Fibroblast of skin of left biceps (primary cell): ENCODE measurements at places on chromosomes 7 and 10.
A peak's percentile ranks its signal among the peaks of the same experiment; 100 is the strongest.

GRCh38 chr10:128277267-128277840 is 151.1 kb upstream of the MKI67 start:
- DNase-seq = no peak

- no peak for DNase-seq
Measured at GRCh38 chr10:107072028-107072427, 92.5 kb downstream of the SORCS1 start.

DNA sequence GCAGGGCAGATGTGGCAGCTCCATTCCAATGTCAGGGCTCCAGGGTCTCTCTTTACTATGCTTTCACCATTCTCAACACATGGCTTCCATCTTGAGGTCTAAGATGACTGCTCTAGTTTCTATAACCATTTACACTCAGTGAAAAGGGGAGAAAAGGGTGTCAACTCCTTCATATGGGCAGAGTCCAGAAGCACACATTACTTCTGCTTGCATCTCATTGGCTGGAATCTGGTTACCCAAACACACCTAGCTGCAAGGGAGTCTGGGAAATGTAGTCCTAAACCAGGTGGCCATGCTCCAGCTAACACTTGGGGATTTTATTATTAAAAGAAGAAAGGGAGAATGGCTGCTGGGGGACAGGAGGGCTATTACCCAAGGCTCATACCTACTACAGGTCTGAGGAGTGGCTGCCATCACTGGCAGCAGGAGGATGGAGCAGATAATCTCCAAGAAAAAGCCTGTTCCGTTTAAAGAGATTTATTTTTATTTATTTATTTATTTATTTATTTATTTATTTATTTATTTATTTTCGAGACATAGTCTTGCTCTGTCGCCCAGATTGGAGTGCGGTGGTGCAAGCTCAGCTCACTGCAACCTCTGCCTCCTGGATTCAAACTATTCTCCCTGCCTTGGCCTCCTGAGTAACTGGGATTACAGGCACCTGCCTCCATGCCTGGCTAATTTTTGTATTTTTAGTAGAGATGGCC is 29.1 kb upstream of the LBX1 start:
- DNase-seq = no peak

DNA sequence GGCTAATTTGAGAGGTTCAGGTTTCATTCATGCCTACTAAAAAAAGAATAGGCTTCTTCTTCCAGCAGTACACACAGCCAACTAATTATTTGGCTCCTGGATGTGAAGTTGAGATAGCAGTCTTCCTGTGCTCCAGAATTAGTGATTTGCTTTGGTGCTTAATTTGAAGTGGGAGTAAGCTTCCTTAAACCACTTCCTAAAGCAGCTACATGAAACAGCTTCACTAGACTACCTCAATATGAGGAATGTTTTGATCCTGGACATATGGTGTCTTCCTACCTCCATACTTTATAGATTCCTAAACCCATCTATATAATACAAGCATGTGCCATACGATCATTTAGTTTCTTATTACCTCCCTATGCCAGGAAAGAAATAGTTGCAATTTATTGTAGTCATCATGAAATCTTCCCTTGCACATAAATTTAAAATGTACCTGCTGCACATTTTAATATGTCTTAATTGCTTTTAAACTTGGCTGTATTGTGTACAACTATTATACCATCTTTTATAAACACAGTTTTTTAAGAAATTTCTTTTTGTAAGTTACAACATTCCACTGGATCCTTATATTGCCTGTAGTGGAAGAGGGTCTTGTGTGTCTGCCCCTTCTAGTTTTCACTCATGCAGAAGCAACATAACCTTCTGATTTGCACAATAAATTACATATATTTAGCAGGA is 8.6 kb downstream of the VIM start:
- no peak for DNase-seq

- no peak for DNase-seq
Measured at GRCh38 chr7:46360296-46360695, 439.2 kb upstream of the IGFBP3 start.

GRCh38 chr10:21525367-21526187 is at the start of gene SKIDA1:
SKIDA1 (minus strand) TSS chr10:21525682; CDS start chr10:21517822, 7,860 bp downstream.
- DNase-seq = peak; percentile 91

GRCh38 chr10:31962826-31963588 is 34.4 kb upstream of the ARHGAP12 start:
- no peak for DNase-seq

DNA sequence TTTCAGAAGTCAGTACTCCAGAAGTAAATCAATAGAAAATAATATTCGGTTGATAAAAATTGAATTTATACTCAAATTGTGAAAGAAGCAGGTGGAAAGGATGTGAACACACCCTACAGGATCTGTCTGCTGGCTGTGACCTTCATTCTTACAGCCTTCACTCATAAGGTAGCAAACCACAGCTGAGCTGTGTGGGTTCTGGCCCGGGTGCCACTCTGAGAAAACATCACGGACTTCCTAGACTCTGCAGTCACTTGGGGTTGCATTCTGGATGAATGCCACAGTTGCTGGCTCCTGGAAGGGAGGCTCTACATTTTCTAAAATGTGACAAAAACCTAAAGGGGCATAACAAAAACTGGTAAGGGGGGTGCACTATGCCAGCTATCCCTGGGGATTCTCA is 36.0 kb upstream of the ABLIM1 start:
- no peak for DNase-seq

DNA sequence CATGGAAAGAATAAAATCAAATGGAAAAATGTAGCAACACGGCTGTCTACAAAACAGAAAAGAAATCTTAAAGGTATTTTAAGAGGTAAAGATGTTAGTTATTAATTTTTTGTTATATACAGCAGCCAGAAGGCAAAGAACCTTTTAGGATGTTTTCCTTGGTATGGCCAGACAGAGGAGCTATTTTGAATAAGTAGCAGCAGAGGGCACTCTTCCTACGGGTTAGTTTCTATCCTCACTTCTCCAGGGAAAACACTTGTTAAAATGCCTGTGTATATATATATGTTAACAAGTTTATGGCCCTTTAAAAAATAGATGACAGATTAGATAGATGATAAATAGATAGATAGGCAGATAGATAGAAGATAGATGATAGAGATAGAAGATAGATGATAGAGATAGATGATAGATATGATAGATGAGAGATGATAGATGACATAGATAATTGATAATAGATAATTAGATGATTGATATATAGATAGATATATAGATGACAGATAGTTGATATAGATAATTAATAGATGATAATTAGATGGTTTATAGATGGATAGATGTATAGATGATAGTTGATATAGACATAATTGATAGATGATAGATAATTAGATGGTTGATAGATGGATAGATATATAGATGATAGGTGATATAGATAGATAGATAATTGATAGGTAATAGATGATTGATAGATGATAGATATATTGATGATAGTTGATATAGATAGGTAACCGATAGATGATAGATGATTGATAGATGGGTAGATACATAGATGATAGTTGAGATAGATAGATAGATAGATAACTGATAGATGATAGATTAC is 57.8 kb upstream of the WIPF3 start:
- DNase-seq = peak; percentile 6

DNA sequence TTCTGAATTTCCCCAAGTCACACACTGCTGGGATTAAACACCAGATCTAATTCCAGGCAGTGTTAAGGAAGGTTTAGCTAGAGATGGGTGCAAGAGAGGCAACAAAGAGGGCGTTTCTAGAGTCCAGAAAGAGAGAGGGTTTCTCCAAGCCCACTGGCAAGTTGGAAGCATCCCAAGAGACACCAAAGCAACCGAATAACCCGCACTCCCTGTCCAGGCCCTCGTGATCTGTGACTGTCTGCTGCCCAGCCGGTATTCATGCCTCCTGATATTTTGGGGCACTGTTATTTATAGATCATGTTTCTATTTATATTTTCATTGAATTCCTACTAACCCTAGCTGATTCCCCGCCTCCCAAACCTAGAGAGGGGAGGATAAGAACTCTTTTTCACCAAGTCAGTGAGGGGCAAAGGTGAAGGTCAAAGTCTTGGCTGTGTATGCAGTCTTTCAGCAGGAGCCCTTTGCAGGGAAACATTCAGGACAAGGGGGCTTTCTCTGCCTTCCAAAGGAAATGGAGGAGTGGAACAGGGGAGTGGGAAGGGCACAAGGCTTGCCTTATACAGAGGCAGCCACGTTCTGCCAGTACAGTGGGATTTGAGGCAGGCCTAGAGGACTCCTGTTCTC is 103.6 kb downstream of the SH3PXD2A start:
- DNase-seq = no peak

DNA sequence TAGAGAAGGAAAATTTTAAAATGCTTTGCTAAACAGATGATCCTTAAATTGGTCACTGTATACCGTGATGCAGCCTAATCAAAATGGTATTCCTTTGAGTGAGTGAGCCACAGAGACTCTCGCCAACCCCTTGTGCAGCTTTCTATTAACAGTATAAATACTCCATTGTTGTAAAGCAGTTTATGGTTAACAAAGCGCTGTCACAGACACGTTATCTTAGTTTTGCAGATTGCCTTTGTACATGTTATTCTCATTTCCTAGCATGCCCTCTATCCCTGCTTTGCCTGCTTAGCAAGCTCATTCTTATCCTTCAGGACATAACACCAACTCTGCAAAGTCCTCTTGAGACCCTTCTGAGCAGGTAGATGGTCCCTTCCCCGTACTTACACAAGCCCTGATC is 694.4 kb downstream of the AUTS2 start:
- DNase-seq = no peak

GRCh38 chr10:69389827-69390490 is 26.8 kb downstream of the TACR2 start:
- no peak for DNase-seq

DNA sequence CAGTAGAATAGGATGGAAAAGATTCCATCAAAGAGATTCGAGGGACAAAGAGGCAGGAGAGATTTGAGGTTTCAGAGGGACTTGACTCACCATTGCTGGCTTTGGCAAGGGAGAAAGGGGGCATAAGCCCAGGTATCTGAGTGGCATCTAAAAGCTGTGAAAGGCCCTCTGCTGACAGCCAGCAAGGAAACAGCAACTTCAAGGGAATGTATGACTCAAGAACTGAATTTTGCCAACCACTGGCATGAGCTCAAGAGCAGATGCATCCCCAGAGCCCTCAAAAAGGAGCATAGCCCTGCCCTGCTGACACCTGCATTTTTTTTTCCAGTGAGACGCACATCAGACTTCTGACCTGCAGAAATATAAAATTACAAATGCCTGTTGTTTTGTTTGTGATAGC is 19.6 kb upstream of the ADAM12 start:
- DNase-seq = no peak

DNA sequence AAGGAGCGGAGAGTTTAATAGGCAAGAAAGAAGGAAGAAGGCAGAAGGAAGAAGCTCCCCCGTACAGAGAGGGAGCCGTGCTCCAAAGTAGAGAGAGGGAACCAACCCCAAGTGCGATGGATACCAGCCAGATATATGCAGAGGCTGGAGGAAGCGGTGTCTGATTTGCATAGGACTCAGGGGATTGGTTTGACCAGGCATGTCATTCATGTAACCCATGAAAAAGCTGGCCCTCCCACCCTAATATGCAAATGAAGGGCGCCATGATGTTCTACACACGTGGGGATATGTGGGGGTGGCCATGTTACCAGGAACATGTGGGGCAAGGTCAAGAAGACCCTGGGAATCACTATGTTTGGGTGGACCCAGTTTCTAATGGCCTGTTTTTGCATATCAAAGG is 40.6 kb upstream of the FAM3C start:
- no peak for DNase-seq

DNA sequence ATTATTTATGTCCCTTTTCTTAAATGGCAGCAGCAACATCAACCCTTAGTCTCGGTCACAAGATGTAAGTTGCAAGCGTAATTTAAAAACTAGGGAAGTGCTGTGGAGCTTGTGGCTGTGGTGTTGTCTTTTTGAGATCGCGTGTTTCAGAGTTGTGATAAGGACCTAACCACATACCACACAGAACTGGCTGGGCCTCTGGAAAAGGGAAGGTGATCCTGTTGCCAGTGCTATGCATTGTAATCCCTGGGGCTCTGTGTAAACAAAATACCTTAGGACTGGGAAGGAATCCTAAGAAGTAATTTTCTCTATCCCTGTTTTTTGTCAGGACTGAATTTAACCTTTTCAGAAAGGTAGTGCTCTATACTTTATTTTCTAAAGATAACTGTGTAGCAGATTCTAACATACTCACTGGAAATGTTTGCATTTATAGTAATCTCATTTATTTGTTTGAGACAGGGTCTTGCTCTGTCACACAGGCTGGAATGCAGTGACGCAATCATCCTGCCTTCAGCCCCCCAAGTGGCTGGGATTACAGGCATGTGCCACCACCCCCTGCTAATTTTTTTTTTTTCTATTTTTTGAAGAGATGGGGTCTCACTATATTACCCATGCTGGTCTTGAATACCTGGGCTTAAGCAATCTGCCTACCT is 60.4 kb downstream of the INPP5F start:
- no peak for DNase-seq

GRCh38 chr10:50510517-50511473 is 113.0 kb downstream of the SGMS1 start:
- DNase-seq = no peak

GRCh38 chr7:20153999-20154398 is 63.2 kb downstream of the MACC1 start:
- DNase-seq = no peak

DNA sequence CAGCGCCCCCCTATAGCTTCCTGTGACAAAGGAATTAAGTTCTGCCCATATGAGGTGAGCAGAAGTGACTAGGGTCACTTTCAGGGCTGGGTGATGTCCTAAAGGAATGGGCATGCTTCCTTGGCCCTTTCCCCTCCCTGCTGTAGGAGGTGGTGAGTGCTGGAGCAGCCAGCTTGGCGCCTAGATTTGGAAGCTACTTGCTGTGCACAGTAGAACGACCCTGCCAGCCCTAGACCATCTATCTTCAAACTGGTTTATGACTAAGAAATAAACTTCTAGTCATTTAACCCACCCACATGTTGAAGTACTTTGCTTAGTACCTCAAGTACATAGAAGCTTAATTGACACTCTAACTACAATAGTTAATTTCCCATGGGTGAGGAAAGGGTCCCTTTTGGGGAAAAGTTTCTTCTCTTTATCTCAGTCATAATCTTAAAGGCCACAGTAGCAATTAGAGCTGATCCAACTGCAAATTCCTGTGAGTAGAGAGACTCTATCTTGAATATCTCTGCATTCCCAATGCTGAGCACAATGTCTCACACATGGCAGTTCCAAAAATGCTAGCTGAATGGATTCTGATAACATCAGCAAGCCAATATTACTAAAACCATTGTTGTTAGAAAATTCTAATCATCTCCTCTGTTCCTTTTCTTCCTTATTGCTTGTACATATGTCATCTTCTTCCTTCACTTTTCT is 227.2 kb downstream of the RELN start:
- DNase-seq = no peak

DNA sequence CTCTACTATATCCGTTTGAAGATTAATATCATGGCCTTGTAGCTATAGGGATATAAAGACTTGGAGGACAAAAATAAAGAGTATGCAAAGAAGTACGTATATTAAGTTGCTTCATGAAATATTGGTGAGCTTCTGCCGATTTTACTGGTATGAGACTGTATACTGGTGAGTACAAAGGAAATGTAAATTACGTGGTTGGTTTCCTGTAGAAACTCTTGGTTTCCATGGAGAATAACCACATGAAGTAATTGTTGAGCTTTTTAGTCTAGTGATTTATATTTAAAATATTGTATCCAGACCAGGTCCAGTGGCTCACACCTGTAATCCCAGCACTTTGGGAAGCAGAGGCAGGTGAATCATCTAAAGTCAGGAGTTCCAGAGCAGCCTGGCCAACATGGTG is 32.2 kb upstream of the GLI3 start:
- no peak for DNase-seq
